ENCODE measurements at places on chromosomes 11 and 22. TPM values are rescaled to one million over a fixed set of nuclear protein-coding genes. Genes with fewer than 3 reads are reported as not detected.

GRCh38 chr11:44556735-44557409 lies 8.6 kb upstream of the CD82 start:
- DNase-seq = peak; percentile 61

DNA sequence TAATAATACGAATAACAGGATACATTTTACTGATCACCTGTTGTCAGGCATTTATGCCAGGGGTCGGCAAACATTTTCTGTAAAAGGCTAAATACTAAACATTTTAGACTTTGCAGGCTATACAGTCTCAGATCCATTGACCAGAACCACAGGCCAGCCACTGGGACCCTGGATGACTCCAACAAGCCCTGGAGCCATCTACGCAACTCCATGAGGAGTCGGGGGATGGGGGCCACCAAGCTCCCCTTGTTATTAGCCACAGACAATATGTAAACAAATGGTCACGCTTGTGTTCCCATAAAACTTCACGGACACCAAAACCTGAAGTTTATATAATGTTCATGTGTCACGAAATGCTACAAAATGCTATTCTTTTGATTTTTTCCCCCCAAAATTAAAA lies 54.4 kb upstream of the EMID1 start:
- no peak for DNase-seq

Gene GDPD4
- not detected for total RNA-seq

Gene OTOG
- not detected for total RNA-seq

GRCh38 chr22:37244114-37244921 lies at the start of gene RAC2:
RAC2 (minus strand) TSS chr22:37244269; CDS start chr22:37244148, 121 bp downstream.
- DNase-seq = peak; percentile 76

- no peak for DNase-seq
Measured at GRCh38 chr11:78415338-78415737, 2.3 kb downstream of the GAB2 start.

GRCh38 chr11:96218901-96219300 lies 124.1 kb downstream of the MAML2 start:
- no peak for DNase-seq

DNA sequence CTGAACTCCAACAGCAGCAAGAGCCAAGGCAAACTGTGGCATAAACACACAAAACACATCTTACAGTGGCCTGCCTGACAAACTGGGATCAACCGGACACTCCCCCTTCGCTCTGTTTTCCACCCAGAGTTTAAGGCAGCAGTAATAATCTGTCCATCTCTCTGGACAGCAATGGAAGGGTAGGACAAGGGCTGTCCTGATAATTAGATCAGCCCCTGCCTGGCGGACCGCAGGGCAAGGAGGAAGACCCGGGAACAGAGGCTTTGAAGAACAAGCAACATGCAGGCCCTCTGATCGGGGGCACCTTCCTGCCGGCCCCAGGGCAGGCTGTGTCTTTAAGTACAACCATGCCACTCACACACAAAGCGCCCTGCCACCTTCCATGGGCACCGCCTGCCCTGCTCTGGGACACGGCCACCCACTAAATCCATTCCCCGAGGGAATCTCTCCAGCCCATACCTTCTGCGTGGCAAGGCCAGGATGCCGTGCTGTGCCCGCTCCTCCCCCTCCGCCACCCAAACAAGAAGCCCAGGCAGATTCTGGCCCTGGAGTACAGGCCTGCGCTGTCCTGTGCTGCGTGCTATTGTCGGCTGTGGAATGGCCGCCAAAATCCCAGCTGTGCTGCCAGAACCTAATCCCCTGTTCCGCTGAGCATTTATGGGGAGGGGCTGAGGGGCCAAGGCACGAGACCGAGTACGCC lies 38.8 kb downstream of the NUMA1 start:
- peak; percentile 62 for DNase-seq

GRCh38 chr11:3849297-3849874 lies 6.1 kb upstream of the STIM1 start:
- peak; percentile 45 for DNase-seq

GRCh38 chr11:76380159-76380976 lies 564 bp downstream of the THAP12 start:
- peak; percentile 39 for DNase-seq

DNA sequence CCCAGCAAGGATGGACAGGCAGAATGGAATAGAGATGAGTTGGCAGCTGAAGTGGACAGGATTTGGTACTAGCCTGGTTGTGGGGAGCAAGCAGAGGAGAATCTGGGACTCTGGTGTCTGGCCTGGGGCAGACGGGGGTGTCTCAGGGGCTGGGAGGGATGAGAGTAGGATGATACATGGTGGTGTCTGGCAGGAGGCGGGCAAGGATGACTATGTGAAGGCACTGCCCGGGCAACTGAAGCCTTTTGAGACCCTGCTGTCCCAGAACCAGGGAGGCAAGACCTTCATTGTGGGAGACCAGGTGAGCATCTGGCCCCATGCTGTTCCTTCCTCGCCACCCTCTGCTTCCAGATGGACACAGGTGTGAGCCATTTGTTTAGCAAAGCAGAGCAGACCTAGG lies 2.3 kb downstream of the GSTP1 start:
- no peak for DNase-seq

Gene UPK3A
- 0.61 TPM for total RNA-seq

Gene HBG2
- not detected for total RNA-seq

Gene TM7SF2
- 30.8 TPM for total RNA-seq

GRCh38 chr11:57274904-57275498 lies 38.0 kb upstream of the APLNR start:
- no peak for DNase-seq

Measured in naive thymus-derived CD4-positive, alpha-beta T cell (primary cell).